Upper lobe of left lung (tissue), 6 donors: ENCODE measurements at places on chromosomes 11 and 22. TPM values are rescaled to one million over a fixed set of nuclear protein-coding genes. Genes with fewer than 3 reads are reported as not detected.

GRCh38 chr22:44634426-44635321 lies 67.3 kb upstream of the PRR5 start:
- no peak overlapping the region for H3K27ac ChIP-seq
- H3K4me1 ChIP-seq, result no peaks in the 10 kb centered on the region
- DNase-seq, result no peak
- H3K36me3 ChIP-seq, result no peaks in the 10 kb centered on the region
- no peaks in the 10 kb centered on the region for H3K27me3 ChIP-seq

Gene CLCF1
- 6.4 TPM for total RNA-seq

DNA sequence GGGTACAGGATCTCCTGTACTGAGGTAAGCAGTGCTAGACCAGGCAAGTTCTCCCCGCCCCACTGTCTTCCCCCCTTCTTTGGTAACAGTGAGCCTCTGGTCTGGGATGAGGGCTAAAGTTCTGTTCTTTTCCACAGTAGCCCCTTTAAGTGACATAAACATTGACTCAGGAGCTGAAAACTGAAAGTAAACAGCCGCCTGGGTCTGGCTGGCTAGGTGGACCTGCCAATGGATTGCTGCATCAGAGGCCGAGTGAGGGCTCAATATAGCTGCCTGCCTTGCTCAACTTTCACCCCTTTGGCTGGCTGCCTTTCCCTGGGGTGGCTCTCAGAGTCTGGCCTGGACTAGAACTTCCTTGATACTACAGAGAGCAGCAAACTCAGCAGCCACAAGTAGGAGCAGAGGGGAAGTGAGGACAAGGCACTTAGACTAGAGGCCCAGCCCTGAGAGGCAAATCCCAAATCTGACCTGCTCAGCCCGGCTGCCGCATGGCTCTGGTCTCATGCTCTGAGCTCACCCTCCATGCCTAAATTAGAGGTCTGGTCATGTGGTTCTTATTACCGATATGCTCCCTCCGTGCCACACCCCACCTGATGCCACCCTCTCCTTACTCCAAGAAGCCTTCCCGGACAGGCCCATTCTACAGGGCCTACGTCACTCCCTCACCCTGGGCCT lies 9.6 kb upstream of the UCP3 start:
- peaks cover 13% of the 10 kb centered on the region for H3K36me3 ChIP-seq
- peak; percentile 96 for DNase-seq
- no peaks in the 10 kb centered on the region for H3K27me3 ChIP-seq
- no peak overlapping the region for H3K4me3 ChIP-seq
- peak overlapping the region; percentile 80 for H3K27ac ChIP-seq

Gene CSRP3
- not detected for total RNA-seq

Gene LRRC74B
- total RNA-seq, result 6.6 TPM

DNA sequence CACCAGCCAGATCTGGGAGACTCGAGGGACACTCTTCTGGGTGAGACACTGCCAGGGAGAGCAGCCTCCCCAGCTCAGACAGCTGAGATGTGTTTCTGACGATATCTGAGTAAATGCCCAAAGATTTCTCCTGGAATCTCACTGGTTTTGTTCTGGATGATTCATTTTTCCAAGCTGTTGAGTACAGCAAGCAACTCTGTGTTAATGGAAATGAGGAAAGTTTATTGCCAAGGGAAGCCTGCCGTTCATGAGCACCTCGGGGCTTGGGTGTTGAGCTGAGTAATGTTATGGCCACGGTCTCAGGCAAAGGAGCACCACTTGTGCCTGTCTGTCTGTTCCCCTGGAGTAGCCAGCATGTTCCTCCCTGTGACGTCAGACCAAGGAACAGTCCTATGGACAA lies 1132.4 kb downstream of the BRD1 start:
- H3K27me3 ChIP-seq, result no peaks in the 10 kb centered on the region
- no peak overlapping the region for H3K4me3 ChIP-seq
- no peak for DNase-seq
- no peaks in the 10 kb centered on the region for H3K4me1 ChIP-seq
- H3K36me3 ChIP-seq, result no peaks in the 10 kb centered on the region
- no peak overlapping the region for H3K27ac ChIP-seq

DNA sequence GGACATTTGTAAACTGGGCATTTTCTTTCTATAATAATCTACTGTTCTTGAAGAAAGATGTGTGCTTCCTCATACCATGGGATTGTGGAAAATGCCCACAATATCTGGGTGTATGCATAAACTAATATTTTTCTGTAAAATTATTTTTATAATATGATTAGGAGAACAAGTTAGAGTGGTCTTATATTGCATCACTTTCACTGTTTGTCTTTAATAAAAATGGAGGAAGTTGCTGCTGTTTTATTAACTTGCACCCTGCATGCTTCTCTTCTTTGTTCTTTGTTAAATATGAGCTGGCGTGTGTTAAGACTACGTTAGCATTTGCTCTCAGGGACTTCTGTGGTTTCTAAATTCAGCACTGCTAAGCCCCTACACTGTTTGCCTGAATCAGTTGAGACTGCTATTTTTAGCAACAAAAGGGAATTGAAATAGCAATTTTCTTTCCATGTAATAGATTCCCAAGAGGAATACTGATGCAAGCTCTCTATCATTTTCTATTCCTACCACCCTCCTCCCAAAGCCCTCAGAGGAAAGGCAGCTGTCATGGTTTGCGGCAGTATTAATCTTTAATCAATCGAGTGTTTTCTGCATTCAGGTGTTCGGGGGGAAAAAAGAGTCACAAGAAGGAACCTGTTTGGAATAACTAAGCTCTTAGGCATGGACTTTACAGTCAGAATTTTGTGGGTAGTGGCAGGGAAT lies 56.1 kb downstream of the HSD17B12 start:
- peaks cover 10% of the 10 kb centered on the region for H3K36me3 ChIP-seq
- H3K27ac ChIP-seq, result no peak overlapping the region
- no peak for DNase-seq

GRCh38 chr11:130674686-130675308 lies 226.4 kb downstream of the ADAMTS15 start:
- no peak for DNase-seq
- no peak overlapping the region for H3K4me3 ChIP-seq
- H3K36me3 ChIP-seq, result no peaks in the 10 kb centered on the region
- H3K4me1 ChIP-seq, result no peaks in the 10 kb centered on the region
- H3K27ac ChIP-seq, result no peak overlapping the region
- H3K27me3 ChIP-seq, result no peaks in the 10 kb centered on the region

GRCh38 chr11:78748918-78749690 lies 174.4 kb upstream of the NARS2 start:
- H3K4me3 ChIP-seq, result no peak overlapping the region
- DNase-seq, result no peak
- H3K36me3 ChIP-seq, result no peaks in the 10 kb centered on the region

Gene HTR3A
- not detected for total RNA-seq

- no peaks in the 10 kb centered on the region for H3K36me3 ChIP-seq
- no peak overlapping the region for H3K27ac ChIP-seq
- no peak for DNase-seq
- H3K4me3 ChIP-seq, result peak overlapping the region; percentile 43
- H3K27me3 ChIP-seq, result no peaks in the 10 kb centered on the region
These were observed 775.1 kb downstream of the BRD1 start for GRCh38 chr22:49052560-49052959.

DNA sequence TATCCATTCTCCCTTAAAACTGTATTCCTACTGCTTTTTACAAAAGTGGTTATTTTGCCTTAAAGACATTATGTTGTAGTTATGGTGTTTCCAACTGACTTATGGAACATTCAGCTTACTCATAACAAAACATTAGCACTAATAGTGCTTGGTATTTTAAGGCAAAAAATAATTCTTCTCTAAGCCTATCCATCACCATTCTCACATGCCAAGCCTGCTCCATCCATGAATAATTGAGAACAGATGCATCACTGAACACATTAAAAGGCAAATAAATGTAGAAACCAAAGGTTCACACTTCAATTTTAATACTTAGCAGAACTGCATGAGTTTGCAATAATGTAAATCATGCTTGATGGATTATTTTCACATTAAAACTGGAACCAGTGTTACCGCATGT lies 42.3 kb upstream of the DDI1 start:
- DNase-seq, result no peak
- H3K27me3 ChIP-seq, result no peaks in the 10 kb centered on the region
- no peak overlapping the region for H3K4me3 ChIP-seq
- H3K4me1 ChIP-seq, result no peaks in the 10 kb centered on the region

GRCh38 chr11:76501526-76502202 lies 56.8 kb downstream of the EMSY start:
- DNase-seq, result no peak
- H3K27ac ChIP-seq, result no peak overlapping the region
- no peaks in the 10 kb centered on the region for H3K27me3 ChIP-seq
- no peak overlapping the region for H3K4me3 ChIP-seq

DNA sequence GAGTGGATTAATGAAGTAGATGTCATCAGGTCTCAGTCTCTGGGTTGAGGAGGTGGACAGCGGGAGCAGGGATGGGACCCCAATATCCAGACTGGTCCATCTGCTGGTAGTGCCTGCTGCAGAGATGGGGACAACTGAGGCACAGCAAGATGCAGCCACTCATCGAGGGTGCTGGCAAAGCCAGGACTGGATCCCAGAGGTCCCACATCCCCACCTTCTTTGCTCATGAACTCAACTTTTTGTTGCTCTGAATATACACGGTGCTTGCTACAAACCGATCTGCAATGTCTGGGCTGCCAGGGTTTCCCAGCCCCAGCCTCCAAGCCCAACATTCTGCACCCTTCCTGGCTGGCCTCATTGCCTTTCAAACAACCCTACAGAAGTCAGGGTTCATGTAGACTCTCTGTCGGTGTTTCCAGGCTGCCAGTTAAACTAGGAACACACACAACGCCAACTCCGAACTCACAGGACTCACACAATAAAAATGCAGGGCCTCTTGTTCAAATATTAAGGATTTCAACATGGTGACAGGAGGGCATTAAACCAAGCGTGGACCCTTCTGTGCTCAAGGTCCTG lies 168.2 kb downstream of the MN1 start:
- H3K4me3 ChIP-seq, result no peak overlapping the region
- H3K4me1 ChIP-seq, result no peaks in the 10 kb centered on the region
- no peaks in the 10 kb centered on the region for H3K27me3 ChIP-seq
- no peak for DNase-seq
- no peak overlapping the region for H3K27ac ChIP-seq
- no peaks in the 10 kb centered on the region for H3K36me3 ChIP-seq

Gene LARGE2
- 4.3 TPM for total RNA-seq
